Omental fat pad (tissue), 4 donors: ENCODE measurements at places on chromosomes 11 and 22. TPM values are rescaled to one million over a fixed set of nuclear protein-coding genes. Genes with fewer than 3 reads are reported as not detected.

- no peak for DNase-seq
These were observed 11.9 kb downstream of the ADAMTS8 start for GRCh38 chr11:130416530-130416882.

- DNase-seq = no peak
These were observed 15.5 kb downstream of the TEF start for GRCh38 chr22:41397143-41397811.

DNA sequence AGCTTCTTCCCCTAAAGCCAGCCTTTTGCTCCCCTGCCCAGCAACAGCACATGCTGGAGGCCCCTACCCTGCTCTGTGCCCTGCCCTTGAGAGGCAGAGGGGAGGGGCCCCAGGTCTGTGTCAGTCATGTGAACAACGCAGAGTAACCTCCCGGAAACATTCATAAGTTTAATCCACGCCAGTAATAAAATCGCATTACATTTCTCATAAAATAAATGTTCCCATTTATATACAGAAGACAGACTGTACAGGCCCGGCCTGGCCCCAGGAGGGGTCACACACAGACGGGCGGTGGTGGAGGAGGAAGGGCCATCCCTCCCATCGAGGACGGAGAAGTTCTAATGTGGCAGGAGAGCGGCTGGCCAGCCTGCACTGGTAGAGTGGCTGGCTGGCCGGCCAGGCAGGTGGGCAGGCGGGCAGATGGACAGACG is 39.5 kb downstream of the LMO1 start:
- no peak for DNase-seq

- no peak for DNase-seq
These were observed 5.1 kb upstream of the P2RX6 start for GRCh38 chr22:21009638-21010425.

DNA sequence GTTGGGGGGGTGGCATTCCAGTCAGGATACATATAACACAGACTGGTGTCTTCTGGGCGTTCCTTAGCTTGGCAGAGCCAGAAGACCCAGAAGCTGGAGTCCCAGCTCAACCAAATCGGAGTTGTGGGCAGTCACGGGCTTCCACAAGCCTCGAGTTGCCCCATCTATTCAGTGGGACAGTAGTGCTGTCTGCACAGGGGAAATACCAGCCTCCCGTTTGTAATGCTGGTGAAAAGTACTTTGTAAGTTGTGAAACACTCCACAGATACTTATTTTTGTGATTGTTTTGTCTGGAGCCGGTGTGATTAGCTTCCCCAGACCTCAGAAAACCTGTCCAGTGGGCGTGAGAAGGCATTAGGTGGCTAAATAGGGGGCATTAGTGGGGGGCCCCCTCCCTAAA is 13.6 kb downstream of the DGKZ start:
- no peak for DNase-seq

DNA sequence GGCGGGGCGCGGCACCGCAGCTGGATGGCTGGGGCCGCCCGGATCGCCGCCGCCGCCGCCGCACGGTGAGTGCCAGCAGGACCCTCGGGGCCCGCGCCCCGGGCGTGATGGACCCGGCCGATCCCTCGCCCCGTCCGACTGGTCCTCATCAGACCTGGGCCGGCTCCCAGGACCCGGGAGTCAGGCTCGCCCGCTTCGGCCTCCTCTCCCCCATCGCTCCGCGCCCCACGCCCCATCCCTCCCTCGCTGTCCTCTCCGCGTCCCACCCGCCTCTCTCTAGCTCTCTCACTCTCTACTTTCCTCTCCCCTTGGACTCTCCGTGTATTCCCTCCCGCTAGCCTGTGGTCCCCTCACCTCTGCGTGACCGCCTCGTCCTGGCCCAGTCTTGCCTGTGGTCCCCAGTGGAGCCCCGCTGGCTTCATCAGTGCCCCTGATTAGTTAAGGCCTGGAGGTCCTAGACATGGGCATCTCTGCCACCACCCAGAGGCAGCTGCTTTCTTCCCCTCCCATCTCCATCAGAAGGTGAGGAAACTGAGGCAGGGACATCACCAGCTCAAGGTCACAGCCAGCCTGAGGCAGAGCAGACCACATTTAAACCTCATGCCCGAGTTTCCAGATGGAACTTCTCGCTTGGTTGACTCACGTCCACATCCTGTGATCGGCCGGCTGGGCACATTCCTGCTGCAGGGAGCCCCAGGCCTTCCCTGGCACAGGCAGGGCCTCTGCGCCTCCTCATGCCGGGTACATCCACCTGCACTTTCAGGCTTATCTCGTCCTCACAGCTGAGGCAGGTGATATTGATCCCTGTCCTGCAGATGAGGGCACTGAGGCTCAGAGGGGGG is 429 bp downstream of the SLC39A13 start:
- DNase-seq = no peak

GRCh38 chr11:128323381-128323780 is 264.0 kb downstream of the ETS1 start:
- no peak for DNase-seq

DNA sequence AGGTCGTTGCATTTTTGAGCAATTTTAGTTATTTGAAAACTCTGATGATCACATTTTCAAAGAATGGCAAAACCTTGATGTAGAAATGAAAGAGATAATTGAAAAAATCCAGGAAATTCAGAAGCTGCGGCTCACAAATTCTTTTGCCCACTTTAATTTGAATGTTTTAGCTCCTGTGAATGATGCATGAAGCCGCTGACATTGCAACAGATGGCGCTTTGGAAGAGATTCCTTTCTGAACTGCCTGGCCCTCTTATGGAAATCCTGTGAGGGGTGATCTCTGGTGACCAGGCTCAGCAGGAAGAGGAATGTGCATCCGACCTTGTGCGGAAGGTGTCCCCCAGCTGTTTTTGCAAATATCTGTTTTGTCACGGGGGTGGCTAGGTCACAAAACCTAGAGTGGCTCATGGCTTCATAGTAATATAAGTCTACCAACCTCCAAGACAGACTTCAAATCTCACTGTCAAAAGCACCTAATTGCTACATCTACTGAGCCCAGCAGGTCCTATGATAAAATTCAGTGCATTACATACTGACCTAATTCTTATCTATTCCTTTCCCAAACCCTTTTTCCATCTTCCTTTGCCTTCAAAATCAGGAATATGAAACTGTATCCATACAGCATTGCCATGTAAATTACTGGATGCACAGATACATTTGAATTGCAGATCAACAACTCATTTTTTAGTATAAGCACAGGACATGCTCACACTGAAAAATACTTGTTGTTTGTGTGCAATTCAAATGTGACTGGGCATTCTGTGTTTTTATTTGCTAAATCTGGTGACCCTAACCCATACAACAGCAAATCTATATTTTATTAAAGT is 412.7 kb downstream of the ETS1 start:
- no peak for DNase-seq

DNA sequence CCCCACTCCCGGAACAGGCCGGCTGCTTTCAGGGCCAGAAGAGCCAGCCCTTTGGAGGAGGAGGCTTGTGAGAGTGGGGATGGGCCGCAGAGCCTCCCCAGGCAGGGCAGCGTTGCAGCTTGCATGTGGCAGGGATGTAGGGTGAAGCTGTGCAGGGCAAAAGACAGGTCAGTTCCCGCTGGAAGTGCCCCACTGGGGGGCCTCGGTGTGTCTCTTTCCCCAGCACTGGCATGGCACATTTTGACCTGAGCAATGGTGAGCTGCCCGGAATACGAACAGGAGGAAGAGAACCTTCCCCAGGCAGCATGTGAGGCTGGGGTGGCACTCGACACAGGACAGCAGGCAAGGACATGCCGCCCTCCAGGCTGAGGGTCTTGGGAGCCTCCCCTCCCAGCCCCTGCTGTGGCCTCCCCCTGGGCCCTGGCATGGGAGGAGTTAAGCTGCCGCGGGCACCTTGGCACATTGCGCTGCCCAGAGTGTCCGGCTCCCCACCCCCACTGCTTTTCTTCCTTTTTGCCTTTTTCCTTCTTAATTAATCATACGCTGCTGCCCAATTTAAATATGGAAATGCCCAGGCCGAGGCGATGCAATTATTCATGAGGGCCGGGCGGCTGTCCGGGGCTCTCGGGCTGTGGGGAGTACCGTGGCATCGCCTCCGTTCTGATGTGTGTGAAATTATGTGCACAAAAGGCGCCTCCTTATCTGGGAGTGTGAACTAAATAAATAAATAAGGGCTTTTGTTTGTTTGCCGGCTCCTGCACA is 76.0 kb upstream of the WNT7B start:
- peak; percentile 27 for DNase-seq

DNA sequence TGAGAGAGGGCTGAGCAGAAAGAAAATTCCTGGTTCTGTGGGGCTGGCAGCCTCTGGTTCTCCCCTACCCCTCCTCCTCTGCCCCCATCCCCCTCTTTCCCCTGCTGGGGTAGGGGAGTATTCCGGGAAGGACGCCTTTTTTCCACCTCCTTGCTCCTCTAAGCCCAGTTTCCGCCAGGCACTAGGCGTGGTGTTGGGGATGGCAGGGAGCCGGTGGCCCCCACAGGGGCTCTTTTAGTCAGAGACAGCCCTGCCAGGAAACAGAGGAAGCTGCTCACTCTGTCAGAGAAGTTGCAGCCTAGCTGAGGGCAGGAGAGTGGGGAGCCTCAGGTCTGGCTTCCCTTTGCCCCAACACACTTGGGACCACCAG is 15.6 kb upstream of the ARHGEF17 start:
- no peak for DNase-seq

DNA sequence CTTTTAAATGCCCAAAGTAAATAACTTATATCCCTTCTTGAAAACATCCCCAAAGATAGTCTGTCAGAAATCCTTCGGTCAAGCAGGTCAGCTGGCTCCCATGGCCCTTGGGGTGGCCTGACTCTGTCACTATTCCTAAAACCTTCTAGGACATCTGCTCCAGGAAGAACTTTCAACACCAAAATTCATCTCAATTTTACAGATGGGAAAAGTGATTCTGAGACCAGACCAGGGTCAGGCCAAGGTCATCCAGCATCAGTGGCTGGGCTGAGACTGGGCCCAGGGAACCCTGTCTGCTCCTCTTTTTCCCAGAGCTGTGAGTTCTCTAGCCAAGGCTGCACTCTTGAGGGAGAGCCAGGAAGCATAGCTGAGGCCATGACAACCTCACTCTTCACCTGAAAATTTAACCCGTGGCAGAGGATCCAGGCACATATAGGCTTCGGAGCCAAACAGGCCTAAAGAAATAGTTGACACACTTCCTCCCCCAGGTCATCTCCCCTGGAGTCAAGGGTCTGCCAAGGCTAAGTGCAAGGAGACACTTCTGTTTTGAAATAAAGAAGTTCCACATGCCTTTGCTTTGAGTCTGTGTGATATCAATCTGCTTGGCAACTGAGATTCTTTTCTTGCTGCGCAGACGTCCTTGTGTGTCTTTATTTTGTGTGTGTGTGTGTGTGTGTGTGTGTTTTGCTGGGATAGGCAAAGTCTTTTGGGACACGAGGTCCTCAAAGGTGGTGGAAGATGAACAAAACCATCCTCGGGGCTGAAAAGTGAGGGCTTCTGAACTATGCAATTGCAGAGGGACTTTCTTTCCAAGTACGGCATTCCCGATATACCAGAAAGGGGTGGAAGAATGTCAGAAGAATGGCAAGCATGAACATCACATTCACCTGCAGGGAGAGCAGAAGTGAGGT is 16.8 kb upstream of the PRG2 start:
- DNase-seq = no peak

GRCh38 chr11:114276077-114276476 is 20.1 kb upstream of the NNMT start:
- DNase-seq = no peak

DNA sequence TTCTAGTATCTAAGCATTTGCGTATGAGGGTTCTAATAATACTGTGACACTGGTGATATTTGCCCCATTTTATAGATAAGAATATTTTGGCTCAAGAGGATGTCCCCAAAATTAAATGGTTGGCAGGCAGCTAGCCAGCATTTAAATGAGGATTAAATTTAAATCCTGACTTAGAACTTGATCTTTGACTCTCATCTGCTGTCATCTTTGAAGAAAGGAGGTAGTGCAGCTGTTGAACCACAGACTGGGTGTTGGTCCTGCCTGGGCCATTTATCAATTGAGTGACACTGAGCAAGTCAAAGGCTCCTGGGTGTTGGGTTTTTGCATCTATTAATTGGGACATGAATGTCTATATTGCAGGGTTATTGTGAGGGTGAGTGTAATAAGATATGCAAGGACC is 112.3 kb downstream of the INSC start:
- no peak for DNase-seq

- no peak for DNase-seq
These were observed 53.7 kb downstream of the ARHGEF12 start for GRCh38 chr11:120389693-120390584.

DNA sequence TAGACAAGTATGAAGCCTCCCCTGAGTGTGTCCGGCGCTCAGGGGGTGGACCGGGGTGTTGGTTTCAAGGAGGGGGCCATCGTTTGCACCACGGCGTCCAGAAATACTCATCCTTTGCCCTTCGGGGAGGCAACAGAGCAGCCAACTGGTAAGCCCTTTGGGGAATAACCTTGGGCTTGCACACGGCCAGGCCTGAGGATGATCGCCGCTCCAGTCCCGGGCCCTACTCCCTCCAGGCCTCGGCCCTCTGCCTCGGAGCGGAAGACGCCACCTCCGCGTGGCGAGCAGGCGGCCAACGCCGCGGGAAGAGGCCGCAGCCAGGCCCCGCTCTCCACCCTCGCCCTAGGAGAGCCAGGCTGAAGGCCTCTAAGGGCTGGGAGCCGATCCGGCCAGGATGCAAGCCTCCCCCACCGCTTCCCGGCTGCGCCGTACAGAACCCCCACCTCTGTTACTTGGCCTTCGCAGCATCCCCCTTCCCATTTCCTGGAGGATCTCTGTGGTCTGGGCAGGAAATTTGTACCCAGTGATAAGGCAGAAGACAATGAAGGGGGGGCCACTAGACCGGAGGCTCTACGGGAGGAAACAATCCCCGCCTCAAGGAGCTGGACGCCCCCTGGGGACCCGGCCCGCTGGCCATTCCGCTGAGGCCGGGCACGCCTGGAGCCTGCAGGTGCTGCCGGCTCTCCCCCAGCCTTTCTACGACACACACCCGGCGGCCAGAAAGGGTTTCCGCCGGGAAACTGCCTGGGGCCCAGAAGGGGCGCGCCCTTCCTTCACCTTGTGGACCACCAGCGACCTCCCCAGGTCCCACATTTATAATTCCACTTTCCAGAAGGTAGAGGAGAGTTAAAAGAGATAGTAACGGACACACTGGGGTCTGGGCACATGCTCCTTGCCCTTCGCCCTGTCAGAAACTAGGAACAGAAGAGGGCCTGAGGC is 2.6 kb downstream of the ESAM start:
- no peak for DNase-seq

GRCh38 chr11:90434858-90435257 is 212.0 kb upstream of the CHORDC1 start:
- DNase-seq = no peak

APOBEC3A gene
- 2.9 TPM for total RNA-seq

LRRC74B gene
- total RNA-seq = not detected

CD3D gene
- total RNA-seq = 2.7 TPM

CEP126 gene
- 9.5 TPM for total RNA-seq

TEX54 gene
- not detected for total RNA-seq

GRIA4 gene
- not detected for total RNA-seq

NPTXR gene
- total RNA-seq = 3.0 TPM

SYTL2 gene
- 33.9 TPM for total RNA-seq

CNIH2 gene
- total RNA-seq = not detected
